ENCODE measurements at places on chromosomes 2 and 18.

GRCh38 chr2:15243762-15244161, 317.4 kb downstream of the NBAS start:
- DNase-seq, result no peak

GRCh38 chr2:163571423-163572102, 164.2 kb downstream of the FIGN start:
- DNase-seq, result no peak

DNA sequence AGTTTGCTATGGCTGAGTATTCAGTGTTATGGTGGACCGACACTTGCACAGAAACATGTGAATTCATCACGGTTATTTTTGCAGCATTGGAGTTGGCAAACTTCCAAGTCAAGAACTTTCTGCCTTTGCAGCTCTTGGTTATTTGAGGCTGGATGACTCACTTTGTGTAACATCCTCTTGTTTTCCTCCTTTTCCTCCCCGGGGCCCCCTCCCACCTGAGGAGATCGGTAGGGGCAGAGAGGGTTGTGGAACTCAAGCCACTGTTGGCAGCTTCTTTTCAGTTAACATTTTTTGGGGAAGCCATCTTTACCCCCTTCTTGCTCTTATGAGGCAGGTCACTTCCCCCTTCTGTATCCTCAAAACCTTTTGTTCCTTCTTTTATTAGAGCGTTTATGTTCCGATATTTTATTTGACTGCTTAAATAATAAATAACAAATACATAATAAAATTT, 48.6 kb downstream of the DDX1 start:
- no peak for DNase-seq

- DNase-seq, result no peak
Observed at GRCh38 chr2:179764710-179765109, 96.7 kb downstream of the ZNF385B start.

GRCh38 chr2:195659114-195659513, 2.1 kb downstream of the SLC39A10 start:
- DNase-seq, result peak; percentile 73

DNA sequence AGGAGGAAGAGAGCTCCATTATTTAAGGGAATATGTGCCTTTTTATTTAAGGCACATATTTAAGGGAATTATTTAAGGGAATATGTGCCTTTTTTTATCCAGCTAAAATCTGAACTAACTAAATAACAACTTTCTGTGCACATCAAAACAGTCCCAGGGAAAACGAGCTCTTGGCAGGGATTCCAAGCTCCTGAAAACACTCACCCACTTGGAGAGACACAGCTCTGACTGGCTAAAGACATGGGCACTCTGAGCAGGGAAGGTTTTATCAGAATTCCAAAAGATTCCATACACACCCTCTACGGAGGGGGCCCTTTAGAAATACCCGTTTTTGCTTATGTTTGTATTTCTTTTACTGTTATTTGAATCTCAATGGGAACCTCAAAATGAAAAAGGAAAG, 181.0 kb downstream of the ZNF516 start:
- DNase-seq, result no peak

GRCh38 chr18:55024564-55024963, 65.3 kb upstream of the CCDC68 start:
- DNase-seq, result no peak

DNA sequence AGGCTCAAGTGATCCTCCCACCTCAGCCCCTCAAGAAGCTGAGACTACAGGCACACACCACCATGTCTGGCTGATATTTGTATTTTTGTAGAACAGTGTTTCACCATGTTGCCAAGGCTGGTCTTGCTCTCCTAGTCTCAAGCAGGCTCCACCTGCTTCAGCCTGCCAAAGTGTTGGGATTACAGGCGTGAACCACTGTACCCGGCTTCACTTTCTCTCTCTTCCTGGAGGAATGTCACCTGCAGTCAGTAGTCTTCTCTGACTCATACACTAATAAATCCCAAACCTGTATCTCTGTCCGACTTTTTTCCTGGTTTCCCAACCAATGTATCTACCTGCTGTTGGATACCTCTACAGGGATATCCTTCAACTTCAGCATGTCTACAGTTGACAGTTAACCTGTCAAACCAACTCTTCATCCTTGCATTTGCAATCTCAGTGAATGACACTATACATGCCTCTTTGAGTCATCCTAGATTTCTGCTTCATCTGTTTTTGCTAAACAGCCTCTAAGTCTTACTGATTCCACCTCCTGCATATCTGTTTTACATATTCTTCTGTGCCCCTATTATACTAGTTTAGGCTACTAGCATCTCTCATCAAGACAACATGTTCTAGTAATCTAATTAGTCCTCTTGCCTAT, 54.5 kb downstream of the RBBP8 start:
- DNase-seq, result no peak

DNA sequence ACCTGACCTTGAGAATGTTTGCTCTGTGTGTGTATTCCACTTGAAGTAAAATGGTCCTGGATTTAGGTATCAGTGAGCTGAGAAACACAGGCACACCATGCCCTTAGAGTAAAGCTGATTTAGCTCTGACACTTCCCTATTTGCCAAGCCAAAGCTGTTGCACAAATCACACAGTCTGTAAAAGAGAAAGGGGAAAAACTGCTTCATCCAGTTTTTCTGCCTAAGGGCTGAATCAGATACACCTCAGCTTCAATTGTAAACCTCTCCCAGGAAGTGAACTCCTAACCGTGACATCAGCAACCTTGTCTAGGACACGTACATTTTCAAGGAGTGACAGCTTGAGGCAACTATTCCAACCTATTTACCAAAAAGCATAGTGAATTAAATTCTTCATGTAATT, 150.4 kb downstream of the NR4A2 start:
- DNase-seq, result no peak

DNA sequence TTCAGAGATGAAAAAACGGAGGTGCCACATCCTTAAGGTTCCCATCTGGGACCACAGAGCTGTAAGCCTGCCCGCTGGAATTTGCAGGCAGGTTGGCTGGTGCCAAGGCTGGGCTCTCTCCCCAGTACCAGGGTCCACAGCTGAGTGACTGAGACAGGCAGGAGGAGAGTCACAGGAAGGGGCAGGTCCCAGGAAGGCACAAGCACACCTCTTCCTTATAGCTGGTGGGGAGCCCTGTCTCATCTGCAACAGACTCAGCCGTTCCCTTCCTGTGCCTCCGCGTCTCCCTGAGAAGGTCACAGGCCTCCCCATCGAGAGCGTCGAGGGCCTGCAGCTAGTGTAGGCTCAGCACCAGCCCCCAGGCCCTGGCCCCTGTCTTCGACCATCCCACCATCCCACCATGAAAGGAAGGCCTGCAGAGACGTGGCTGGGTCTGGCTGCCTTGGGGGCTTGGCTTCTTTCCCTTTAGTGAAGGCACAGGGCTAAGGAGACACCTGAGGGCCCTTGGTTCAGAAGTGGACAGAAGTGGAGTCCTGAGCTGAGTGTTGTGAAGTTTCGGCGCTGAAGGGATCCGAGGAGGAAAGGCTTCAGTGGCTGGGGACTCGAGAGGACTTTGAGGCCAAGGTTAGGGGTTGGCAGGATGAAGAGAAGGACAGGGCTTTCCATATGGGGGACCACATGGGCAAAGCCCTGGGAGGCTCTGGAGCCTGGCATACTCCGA, 26.8 kb downstream of the GLI2 start:
- no peak for DNase-seq

- no peak for DNase-seq
Observed at GRCh38 chr18:55018602-55019001, 59.3 kb upstream of the CCDC68 start.

DNA sequence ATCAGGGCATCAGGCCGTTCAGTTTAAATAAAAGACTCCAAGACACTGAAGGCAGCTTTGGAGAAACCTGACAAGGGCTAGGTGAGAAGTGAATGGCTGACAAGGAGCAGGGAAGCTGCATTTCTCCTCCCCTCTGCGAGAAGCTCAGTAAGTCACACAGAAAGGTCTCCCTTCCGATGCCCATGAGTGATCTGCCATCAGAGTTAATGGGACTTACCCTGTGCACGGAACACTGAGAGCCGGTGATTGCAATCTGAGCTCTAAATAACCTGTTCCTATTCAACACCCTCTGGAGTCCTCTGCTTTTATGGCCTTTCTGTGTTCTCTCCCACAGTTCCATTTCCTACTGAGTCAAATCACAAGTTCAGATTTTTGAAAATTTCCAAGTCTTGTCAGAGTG, 322.2 kb upstream of the MYT1L start:
- no peak for DNase-seq

Measured in SIG-M5 (cell line).